ENCODE measurements at places on chromosomes 13 and 19. TPM values are rescaled to one million over a fixed set of nuclear protein-coding genes. Genes with fewer than 3 reads are reported as not detected.

- no peaks in the 10 kb centered on the region for H3K4me1 ChIP-seq
- H3K4me3 ChIP-seq = no peak overlapping the region
- H3K27me3 ChIP-seq = no peaks in the 10 kb centered on the region
- H3K36me3 ChIP-seq = no peaks in the 10 kb centered on the region
- no peak overlapping the region for H3K27ac ChIP-seq
Measured at GRCh38 chr19:17754634-17755442, 3.6 kb downstream of the FCHO1 start.

DNA sequence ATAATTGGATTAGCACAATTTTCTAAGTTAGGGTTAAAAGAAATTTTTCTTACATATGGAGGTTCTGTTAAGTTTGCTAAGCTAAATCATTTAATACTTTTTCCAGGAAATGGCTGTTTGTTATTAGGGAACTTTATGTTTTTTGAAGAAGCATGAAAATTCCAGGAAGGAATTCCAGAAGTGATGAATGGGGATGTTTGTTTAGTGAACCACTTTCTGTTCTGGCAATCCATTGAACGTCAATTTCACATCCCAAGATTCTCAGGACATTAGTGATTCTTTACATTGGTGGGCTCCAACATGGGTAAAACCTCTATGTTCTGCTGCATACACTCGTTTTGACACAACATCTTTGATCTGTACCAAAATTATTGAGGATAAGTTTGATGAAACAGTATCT, 534.4 kb downstream of the IRS2 start:
- H3K27ac ChIP-seq = no peak overlapping the region
- H3K27me3 ChIP-seq = no peaks in the 10 kb centered on the region
- H3K4me1 ChIP-seq = no peaks in the 10 kb centered on the region
- H3K4me3 ChIP-seq = no peak overlapping the region

DNA sequence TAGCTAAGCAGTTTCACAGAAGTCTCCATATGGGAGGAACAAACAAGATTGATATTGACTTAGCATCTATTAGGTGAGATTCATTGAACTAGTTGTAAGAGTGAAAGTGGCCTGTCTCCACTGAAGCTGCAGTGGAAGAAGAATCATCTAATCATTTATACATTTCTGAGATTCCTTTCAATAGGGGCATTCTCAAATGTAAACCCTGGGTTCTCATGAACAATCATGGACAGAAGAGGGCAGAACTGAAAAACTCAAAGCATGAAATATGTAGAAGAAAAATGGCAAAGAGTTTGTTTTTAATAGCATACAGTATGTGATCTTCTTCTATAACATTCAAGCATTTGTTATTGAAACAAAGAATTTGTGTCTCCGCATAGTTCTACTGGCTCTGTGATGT, 17.6 kb upstream of the POSTN start:
- DNase-seq = no peak
- H3K36me3 ChIP-seq = no peaks in the 10 kb centered on the region
- no peaks in the 10 kb centered on the region for H3K27me3 ChIP-seq
- H3K27ac ChIP-seq = no peak overlapping the region

DNA sequence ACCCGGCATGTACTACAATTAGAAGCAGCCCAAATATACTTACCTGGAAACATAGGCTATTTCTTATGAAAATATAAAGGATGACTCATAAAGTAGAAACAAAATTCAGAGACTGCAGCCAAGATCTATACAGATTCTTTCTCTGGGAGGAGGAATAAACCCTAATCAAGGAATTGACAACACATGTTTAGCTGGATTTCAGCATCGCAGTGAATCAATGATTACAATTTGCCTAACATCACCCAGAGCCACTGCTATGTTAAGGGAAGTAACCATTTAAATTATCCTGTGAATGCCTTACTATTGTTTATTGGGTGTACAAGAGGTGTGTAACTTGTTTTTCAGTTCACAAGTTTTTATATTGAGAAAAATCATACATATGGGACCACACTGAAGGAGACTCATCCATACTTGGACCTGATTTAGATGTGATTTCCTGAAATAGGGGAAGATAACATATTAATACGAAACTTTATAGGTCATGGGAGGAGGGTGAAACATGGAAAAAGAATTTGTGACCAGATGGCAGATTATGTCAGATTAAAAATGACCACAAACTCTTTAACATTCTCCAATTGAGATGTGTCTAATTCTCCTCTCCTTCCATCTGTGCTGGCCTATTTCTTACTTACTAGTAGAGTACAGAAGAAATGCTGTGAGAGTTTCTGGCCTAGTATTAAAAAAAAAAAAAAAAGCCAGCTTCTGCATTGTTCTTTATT, 1168.4 kb downstream of the SLITRK1 start:
- no peaks in the 10 kb centered on the region for H3K4me1 ChIP-seq
- no peak overlapping the region for H3K4me3 ChIP-seq
- H3K27ac ChIP-seq = no peak overlapping the region

DNA sequence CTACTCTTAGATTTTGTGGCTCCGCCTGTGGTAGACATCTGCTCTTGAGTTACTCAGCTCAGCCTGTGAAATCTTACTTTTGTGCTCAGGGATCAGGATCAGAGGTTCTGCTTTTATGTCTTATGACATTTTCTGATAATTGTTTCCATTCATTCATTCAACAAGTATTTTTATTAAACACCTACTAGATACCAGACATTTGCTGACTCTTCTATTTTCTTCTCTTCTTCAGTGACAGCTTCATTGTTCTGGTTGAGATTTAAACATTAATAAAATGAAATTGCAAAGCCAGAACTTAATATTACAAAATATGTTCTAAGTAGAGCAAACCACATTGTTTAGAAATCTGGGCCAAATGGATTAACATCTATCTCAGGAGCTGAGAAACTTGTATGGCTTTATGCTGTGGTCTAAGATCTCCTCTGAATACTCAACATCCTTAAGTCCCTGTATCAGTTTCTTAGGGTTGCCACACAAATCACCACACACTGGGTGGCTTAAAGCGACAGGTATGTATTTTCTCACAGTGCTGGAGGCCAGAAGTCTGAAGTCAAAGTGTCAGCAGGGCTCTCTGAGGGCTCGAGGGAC, 15.8 kb upstream of the MICU2 start:
- no peaks in the 10 kb centered on the region for H3K4me1 ChIP-seq
- no peaks in the 10 kb centered on the region for H3K36me3 ChIP-seq
- no peak for DNase-seq
- no peaks in the 10 kb centered on the region for H3K27me3 ChIP-seq
- H3K27ac ChIP-seq = no peak overlapping the region

Gene CGB2
- not detected for polyA plus RNA-seq

Gene HSPB6
- 2.0 TPM for polyA plus RNA-seq
